ENCODE measurements at places on chromosomes 13 and 19.

GRCh38 chr19:18160971-18161635 is 8.1 kb downstream of the PIK3R2 start:
- peak; percentile 78 for DNase-seq

- no peak for DNase-seq
Observed at GRCh38 chr13:87607266-87607665, 63.9 kb upstream of the SLITRK5 start.

- peak; percentile 53 for DNase-seq
Observed at GRCh38 chr19:1503089-1503924, 9.5 kb downstream of the ADAMTSL5 start.

GRCh38 chr13:90032841-90033493 is 1314.5 kb upstream of the MIR17HG start:
- no peak for DNase-seq

DNA sequence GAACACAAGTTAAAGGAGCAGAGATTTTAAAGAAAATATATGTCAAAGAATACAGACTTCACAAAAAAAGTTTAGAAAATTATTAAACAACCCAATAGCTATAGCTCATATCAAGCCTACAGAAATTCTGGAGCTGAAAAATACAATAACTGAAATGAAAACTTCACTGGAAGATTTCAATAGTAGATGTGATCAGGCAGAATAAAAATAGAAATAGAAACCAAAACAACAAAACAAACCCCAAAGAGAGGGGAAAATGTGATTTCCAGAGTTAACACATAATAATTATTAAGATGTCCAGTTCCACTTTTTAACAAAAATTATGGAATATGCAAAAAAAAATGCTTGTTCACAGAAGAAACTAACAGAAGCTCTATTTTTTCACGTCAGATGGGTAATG is 23.6 kb downstream of the LRRC63 start:
- no peak for DNase-seq

GRCh38 chr13:39038569-39039030 is 344 bp downstream of the NHLRC3 start:
- DNase-seq: peak; percentile 62

DNA sequence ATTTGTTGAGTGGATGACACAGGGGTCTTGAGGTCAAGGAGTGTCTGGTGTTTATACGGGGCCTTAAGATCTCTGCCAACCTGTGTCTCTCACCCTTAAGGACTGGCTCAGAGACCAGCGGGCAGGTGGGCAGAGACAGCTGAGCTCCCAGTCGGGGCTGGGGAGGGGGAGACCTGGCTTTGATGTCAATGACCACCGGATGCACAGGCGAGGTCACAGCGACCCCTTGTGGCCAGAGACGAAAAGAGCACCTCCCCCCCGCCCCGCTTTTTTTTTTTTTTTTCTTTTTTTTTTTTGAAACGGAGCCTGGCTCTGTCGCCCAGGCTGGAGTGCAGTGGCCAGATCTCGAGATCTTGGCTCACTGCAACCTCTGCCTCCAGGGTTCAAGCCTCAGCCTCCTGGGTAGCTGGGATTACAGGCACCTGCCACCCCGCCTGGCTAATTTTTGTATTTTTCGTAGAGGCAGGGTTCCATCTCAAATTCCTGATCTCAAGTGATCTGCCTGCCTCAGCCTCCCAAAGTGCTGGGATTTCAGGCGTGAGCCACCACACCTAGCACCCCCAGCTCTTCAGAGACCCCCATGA is 12.1 kb upstream of the KLK14 start:
- no peak for DNase-seq

- no peak for DNase-seq
Observed at GRCh38 chr13:114080739-114081561, 51.5 kb downstream of the RASA3 start.

- DNase-seq: peak; percentile 55
Observed at GRCh38 chr19:48390188-48391099, 907 bp downstream of the KDELR1 start.

DNA sequence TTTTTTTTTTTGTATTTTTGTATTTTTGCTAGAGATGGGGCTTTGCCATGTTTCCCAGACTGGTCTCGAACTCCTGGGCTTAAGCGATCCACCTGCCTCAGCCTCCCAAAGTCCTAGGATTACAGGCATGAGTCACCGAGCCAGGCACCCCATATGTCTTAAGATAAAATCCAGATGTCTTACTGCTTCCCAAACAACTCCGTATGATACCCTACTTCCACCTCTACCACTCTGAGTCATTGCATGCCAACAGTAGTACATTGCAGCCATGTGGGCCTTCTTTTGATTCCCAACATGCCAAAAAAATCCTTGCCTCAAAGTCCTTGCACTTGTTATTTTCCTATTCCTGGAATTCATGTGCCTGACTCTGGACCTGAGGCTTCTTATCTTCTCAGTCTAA is 799.2 kb downstream of the GPC5 start:
- no peak for DNase-seq

- DNase-seq: no peak
Observed at GRCh38 chr19:10207026-10207425, 12.3 kb upstream of the DNMT1 start.

- DNase-seq: no peak
Observed at GRCh38 chr13:110015253-110015652, 228.9 kb upstream of the IRS2 start.

- no peak for DNase-seq
Observed at GRCh38 chr13:100859861-100860260, 185.3 kb upstream of the TMTC4 start.

GRCh38 chr13:46961719-46962118 is 64.9 kb upstream of the HTR2A start:
- no peak for DNase-seq

DNA sequence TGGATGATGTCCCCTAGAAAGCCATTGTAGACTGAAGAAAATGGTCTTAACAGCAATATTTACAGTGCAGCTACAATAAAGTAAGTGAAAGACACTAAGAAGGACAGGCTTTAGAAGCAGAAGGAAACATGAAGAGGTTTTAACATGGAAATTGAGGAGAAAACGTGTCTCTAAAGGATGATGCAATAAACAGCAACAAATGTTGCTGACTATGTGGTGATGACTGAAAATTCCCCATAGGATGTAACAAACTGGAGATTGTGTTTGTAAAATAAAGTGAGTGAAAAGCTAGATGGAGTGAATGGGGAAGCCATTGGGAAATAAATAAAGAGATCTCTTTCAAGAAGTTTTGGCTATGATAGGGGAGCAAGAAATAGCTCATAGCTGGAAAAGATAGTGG is 186.7 kb upstream of the IPO5 start:
- DNase-seq: no peak

DNA sequence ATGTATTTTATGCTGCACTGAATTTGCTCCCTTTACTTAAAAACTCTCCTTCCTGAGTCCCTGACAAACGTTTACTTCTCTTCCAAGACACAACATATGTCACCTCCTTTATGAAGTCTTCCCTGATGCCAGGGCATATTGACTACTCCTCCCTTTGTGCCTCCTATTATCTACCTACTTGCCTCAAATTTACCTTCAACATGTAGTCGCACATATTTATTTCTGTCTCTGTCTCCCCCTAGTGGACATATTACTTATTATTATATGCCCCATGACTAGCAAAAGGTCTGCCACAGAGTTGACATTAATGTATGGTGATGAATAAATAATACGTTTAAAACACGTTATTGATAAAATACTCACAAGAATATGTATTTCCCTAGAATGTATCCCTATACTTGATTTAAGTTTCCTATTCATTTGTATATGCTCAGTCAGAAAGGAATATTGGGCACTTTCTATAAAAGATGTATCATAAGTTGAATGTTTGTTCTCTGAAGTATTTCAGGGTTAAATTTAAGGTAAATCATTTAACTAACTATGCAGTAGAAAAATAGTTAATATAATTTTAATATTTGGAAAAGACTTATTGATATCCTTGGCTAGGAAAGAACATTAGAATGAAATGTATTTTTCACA is 250.3 kb upstream of the ATXN8OS start:
- no peak for DNase-seq

DNA sequence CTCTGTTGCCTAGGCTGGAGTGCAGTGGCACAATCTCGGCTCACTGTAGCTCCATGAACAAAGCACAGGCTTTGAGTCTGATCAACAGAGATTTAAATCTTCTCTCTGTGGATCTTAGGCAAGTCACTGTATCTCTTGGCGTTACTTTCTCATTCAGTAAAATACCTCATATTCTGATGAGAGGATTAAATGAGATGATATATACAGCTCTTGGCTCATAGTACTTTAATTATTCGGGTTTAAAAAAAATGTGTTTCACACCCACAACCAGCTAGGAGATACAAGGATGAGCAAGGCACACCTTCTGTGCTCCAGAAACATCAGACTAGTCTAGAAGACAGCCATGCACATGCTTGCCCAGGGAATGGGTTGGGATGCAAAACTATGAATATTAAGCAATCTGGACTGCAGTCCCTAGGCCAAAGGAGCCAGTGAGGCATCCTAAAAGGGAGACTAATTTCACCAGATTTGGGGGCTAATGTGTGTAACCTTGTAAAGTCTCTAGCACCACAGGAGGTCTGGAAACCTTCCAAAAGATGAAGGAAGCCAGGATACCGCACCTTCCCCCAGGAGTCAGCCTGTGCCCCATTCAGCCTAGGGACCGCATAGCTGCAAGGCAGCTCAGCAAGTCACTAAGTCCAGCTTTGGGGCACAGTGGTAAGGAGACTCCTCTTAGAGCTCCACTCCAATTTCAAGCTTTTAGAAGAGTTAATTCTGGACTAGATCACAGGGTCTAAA is 2.5 kb downstream of the VPS36 start:
- DNase-seq: no peak

DNA sequence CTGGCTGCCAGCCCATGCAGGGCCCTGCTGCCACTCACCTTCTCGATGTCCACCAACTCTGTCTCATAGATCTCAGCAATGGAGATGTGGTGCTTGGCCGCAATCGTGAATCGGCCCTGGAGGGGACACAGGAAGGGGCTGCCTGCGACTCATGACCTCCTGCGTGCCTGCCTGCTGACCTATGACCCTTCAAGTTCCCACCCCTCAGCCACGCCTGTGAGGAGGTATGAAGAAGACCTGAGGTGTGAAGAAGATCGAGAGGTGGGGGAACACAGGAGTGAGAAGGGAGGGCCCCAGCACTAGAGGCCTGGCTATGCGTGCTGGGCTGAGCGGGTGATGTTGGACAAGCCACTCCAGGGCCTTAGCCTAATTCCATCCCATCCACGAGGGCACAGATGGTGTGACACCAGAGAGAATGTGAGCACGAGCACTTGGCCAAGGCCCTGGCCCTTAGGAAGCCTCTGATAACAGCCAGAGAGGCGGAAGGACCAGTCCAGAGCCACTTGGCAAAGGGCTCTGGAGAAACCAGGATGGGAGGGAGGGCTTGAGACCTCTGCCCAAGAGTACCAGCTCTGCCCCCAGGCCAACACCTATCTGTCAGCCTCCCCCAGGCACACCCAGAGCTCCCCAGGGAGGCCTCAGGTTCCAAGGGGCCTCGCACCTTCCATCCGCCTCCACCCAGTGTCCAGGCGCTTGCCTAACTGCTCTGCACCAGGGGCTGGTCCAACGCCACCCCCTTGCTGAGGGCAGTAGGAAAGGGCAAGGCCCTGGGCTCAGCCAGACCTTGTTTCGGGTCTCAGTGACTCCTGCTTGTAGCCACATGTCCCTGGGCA is 9.6 kb upstream of the KPTN start:
- DNase-seq: no peak

DNA sequence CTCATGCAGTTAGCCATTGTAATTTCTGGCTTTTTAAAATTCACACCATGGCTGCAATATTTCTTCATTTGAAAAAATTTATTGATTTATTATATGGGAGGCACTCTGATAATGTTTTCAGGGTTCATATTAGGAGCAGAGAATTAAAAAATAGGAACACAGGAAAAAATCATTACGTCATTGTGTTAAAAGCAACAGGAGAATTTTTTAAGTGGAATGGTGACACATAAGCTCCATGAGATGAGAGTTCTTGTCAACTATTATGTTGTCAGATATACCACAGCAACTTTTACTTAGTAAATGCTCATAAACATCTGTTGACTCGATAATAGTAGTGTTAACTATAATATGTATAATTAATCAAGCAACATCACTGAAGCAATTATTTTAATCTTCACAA is 400.1 kb downstream of the TDRD3 start:
- no peak for DNase-seq

DNA sequence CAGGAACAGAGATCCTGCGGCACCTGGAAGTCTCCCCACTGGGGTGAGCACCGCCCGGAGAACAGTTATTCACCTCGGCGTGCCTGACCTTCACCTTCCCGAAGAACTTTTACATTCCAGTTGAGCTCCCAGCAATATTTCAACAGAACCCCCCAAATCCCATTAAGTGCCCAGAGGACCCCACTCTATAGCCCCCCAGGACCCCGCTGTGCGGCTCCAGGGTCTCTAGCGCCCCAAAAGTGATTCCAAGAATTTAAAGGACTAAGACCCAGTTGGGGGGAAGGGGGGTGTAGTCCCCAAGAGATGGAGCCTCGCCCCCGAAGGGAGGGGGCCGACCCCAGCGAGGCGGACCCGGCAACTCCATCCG is 480 bp downstream of the GPR108 start:
- no peak for DNase-seq

DNA sequence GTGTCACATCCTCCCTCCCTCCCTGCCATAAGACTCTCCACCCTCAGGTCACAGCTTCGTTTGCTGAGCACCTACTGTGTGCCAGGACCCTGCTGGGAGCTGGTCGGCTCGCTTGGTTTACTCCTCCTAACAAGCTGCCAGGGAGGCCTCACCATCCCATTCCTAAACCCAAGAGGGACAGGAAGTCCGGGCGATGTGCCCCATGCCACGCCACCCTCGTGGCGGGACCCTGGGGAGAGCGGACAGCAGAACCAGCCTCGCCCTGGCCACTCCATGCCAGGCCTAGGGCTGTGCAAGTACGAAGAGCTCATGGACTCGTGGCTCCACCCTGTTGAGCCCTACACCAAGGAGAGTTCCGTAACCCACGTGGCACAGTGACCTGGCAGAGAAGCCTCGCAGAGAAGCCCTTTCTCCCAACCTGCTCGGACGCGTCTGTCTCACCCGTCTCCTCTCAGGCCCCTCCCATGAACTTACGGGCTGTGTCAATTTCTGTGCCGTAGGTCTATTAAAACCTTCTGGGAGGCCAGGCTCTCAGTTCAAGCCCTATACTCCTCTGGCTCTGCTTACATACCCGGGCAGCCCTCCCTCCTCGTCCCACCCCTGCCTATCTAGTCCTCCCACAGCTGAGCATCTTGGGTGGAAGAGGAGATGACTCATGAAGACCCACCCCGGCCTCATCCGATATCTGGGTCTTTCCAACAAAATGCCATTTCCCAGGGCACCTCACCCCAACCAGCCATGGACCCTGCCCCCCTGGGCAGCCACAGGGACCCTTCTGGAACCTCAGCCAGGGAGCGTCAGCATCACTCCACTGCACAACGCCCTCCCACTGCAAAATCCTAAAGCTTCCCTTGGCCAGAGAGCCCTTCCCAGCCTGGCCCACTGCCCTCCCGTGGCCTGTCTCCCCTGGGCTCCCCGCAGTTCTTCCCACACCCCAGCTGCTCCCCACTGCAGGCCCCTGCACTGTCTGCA is 2.6 kb downstream of the UBXN6 start:
- DNase-seq: no peak

GRCh38 chr13:74024856-74025255 is 109.3 kb downstream of the KLF12 start:
- DNase-seq: no peak

GRCh38 chr13:42832341-42833096 is 51.1 kb downstream of the FAM216B start:
- no peak for DNase-seq

Measured in activated T-helper 2 cell treated with anti-CD3 and anti-CD28 coated beads, Interferon-gamma antibody, Interleukin-2, Interleukin-4, amounts not matched to agents 10 μg/mL and 5 μg/mL and 100 μg/mL, durations not matched to agents 14 hours and 24 hours and 36 hours (primary cell).